ENCODE measurements at places on chromosomes 3 and 15.

- DNase-seq: no peak
Measured at GRCh38 chr3:129827765-129828164, 65.7 kb downstream of the TMCC1 start.

DNA sequence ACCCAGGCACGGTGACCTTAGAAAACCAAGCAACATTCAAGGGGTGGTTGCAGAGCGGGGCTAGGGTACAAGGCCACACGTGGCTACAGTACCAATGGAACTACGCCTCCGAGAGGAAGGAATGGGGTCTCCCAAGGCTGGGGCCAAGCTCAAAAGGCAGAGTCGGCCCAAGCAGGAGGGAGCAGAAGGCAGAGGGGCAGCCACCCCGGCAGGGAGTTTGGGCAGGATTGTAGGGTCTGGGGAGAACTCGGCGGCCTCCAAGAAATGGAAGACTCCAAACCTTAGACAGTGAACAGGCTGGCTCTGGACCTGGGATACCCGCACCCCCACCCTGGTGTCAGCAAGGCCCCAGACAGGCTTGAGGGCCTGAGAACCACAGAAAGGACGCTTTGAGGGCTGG lies 28.7 kb downstream of the ATRIP start:
- no peak for DNase-seq

- DNase-seq: no peak
Measured at GRCh38 chr15:89374086-89374981, 39.7 kb upstream of the POLG start.

DNA sequence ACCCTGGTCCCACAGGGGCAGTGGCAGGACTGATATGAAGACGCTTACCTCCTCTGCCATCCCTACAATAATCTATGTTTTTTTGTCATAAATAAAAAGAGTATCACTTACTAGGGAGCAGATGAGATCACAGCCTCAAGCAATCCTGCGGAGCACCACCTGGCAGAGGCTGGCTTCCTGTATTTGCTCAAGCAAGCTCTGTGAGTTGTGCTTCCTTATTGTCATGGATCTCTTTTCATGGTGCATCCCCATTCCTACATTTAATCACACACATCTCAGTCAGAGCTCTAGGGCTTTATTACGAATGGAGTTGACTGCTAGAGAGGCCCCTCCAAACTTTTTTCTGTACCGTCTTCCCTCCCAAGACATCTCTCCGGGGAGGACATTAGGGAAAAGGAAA lies 186.0 kb downstream of the UBE2E2 start:
- peak; percentile 83 for DNase-seq

DNA sequence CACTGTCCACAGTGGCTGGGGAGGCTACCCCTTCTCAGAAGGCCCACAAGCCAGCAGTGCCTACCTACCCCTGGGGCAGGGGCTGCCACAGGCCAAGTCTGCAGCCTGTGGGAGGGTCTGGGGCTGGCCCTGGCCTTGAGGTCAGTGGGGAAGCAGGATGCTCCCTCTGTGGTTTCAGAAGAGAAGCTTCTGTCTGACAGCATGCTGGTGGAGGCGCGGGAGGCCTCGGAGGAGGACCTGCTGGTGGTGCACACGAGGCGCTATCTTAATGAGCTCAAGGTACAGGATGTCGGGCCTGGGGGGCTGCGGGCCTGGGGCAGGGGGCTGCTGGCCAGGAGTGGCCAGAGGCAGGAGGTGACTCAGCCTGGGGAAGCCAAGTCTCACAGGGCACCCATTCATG lies 3.2 kb downstream of the HDAC11 start:
- DNase-seq: no peak

- DNase-seq: no peak
Measured at GRCh38 chr3:126528800-126529541, 5.0 kb downstream of the CHST13 start.

- DNase-seq: no peak
Measured at GRCh38 chr15:66730168-66731021, 28.4 kb downstream of the SMAD6 start.

- no peak for DNase-seq
Measured at GRCh38 chr15:63072023-63072650, 29.6 kb downstream of the TPM1 start.

DNA sequence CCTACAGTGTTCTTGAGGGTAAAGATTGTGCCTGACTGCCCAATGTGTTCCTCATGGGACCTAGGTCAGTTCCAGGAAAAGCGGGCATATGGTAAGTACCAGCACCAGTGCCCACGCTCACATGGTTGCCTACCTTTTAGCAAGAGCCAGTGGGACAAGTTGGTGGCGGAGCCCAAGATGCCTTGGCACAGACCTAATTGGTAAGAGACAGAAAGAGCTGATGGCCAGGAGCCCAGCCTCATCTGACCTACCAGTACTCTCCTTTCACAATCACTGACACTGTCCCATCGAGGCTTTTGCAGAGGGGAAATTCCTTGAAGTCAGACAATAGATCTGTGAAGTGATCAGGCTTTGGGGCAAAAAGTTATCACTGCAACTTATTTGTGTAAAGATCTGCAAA lies 98.4 kb upstream of the BCL6 start:
- peak; percentile 71 for DNase-seq

DNA sequence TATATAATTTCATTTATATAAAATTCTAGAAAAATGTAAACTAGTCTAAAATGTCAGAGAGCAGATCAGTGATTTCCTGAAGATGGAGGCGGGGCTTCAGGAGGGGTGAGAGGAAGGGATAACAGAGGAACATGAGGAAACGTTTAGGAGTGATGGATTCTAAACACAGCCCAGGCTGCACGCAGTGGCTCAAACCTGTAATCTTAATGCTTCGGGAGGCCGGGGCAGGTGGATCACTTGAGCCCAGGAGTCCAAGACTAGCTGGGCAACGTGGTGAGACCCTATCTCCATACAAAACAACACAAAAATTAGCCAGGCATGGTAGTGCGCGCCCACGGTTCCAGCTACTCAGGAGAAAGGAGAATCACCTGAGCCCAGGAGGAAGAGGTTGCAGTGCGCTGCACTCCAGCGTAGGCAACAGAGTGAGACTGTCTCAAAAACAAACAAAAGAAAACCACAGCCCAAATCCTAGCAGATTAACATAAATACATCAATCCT lies 18.0 kb upstream of the IQCF1 start:
- DNase-seq: no peak

DNA sequence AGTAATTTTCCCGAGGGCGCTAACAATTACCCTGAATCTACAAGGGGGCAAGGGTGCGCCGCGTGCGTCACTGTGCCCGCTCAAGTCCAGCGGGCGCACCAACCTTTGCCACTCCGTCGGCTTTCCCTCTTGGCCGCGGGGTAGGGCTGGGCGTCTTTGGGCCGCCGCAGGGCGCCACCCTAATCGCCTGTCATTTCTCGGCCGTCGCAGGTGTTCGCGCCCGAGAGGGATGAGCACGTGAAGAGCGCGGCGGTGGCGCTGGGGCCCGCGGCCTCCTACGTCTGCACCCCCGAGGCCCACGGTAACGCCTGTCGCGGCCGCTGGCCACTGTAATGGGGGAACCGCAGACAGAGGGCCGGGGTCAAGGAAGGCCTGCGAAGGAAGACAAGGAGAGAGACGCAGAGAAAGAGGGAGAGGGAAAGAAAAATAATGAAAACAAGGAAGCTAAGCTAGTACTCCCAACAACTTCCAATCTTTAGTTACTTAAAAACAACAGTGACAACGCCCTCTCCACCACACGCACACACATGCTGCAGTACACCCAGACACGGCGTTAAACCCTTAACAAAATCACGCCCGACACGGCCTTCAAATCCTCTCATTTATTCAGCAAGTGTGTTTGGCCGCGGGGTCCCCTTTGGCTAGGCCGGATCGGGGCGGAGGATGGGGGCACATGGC lies 3.8 kb downstream of the SKOR1 start:
- DNase-seq: no peak

DNA sequence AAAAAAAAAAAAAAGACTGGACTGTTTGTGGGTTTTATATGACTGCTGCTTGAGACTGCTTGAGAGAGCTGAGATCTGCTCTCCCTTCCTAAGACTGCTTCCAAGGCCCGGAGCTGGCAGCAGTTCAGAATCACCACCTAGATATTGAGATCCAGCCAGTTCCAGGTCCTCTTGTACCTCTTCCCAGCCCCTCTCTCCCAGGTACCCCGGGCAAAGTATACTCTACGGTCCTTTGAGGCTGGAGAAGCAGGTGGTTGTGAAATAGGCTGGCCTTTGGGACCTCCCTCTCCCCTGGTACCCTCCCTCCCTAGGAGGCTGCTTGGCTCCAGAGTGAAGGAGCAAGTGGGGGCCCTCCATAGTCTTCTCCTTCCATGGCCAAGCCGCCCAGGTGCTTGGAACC lies 12.6 kb upstream of the BAHD1 start:
- no peak for DNase-seq

DNA sequence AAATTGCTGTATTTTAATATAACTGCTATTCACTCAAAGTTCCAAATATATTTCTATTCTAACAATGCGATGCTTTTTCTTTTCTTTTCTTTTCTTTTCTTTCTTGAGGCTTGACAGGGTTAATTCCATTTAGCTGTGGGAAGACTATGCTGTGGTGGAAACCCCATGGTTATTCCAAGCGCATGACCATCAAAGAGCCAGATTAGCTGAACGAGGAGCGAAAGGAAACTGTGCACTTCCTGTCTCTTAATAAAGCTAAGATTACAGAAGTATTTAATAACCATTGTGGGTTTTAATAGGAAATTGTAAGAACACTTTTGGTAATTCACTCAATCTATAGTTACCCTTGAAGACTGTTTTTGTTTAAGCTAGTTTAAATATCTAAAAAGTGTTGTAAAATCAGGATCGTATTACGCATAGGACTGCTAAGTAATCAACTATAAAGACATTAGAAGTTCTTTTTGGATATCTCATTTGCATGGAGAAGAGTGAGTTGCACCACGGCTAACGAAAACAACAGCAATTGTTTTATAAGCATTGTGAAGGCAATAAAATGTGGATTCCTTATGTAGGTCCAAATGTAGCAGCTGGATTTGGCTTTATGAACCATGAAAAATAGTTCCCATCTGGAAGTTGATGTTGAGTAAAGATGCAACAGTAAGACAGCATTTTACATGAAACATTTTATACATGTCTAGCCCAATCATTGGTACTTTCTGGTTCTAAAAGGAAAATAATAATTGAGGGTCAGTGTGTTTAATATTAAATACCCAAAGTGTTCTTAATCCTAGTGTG lies 105.4 kb downstream of the ZIC1 start:
- DNase-seq: no peak

- DNase-seq: no peak
Measured at GRCh38 chr3:160643994-160644393, 33.0 kb upstream of the ARL14 start.

- DNase-seq: no peak
Measured at GRCh38 chr3:191388823-191389222, 58.5 kb upstream of the UTS2B start.

- DNase-seq: no peak
Measured at GRCh38 chr15:67019884-67020520, 45.4 kb upstream of the SMAD3 start.

DNA sequence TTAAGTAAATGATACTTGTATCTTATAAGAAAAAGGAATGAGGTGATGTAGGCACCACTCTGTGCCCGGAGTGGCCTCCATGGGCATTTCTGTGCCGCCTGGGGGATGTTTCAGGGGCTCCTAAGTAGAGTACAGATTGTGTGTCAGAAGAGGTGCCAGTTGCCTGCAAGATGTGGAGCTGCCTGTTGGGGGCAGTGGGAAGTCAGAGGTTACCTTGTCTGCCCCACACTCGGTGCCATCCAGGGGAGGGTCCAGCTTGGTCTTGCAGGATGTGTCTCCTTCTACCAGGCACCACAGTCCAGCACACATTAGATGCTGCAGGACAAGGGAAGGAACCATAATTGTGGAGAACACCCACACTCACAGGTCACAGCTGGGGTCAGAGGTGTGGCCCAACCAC lies 208.8 kb downstream of the ADAMTS17 start:
- DNase-seq: no peak

GRCh38 chr15:80031841-80032240 lies 27.6 kb upstream of the ZFAND6 start:
- no peak for DNase-seq

GRCh38 chr3:95813244-95813643 lies 1001.1 kb upstream of the EPHA6 start:
- no peak for DNase-seq

DNA sequence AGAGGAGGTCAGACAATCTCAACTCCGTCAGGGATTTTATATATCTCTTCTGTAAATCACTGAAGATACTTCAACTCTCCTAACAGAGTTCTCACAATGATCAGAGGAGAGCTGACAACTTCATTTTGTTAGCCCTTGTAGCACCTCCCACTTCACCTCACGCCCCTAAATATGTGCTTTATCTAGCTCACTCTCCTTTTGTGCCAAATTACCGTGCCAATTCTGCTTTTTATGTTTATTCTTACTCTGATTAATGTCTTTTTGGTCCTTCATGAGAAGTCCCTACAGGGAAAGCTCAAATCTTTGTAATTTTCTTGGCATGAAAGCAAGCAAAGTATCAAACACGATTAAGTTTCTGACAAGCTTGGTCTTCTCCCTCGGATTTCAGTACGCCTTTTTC lies 636.1 kb upstream of the NAALADL2 start:
- DNase-seq: no peak

GRCh38 chr3:147299656-147300055 lies 106.7 kb downstream of the ZIC4 start:
- DNase-seq: no peak

GRCh38 chr3:162492446-162493081 lies 996.0 kb downstream of the OTOL1 start:
- no peak for DNase-seq

- DNase-seq: no peak
Measured at GRCh38 chr15:33680336-33680735, 288.0 kb upstream of the CHRM5 start.

- DNase-seq: peak; percentile 92
Measured at GRCh38 chr3:159839561-159840379, 148.9 kb upstream of the IL12A start.

GRCh38 chr3:105233010-105233409 lies 133.7 kb upstream of the ALCAM start:
- DNase-seq: no peak

DNA sequence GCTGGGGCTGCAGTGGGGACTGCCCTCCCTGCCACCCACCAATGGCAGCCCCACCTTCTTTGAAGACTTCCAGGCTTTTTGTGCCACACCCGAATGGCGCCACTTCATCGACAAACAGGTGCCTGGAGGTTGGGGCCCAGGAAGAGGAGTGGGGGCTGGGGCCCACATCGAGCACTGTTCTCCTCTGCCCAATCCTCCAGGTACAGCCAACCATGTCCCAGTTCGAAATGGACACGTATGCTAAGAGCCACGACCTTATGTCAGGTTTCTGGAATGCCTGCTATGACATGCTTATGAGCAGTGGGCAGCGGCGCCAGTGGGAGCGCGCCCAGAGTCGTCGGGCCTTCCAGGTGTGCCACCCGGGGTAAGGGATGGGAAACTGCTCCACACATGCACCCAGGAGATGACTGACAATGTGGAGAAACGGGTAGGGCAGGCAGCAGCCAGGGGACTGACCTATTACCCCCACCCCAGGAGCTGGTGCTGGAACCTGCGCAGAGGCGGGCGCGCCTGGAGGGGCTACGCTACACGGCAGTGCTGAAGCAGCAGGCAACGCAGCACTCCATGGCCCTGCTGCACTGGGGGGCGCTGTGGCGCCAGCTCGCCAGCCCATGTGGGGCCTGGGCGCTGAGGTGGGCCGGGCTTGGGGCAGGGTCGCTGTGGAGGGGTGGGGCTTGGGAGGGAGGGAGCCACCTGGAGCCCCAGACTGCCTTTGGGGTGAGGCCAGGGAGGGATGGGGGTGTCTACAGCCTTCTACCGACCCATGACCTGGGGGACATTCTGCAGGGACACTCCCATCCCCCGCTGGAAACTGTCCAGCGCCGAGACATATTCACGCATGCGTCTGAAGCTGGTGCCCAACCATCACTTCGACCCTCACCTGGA lies 22.9 kb downstream of the NBEAL2 start:
- no peak for DNase-seq

GRCh38 chr3:50316657-50317242 lies 5.8 kb downstream of the HYAL2 start:
- DNase-seq: no peak

All from G401 (cell line).